ENCODE measurements at places on chromosomes 2 and 18.

DNA sequence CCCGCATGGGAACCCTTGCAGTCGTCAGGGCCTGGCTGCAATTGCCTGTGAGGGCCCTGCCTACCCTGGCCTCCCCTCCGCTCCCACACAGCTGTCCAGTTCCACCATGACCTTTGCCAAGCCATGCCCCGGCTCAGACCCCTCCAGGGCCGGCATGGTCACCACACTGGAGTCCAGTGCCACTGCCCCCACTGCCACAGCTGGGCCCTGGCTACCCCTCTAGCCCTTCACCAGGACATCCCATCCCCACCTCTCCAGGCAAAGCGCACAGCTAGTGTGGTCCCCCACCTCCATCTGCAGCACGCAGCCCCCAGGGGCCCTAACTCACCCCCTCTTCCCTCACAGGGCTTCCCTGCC is 70.3 kb upstream of the SMAD7 start:
- no peak for DNase-seq

DNA sequence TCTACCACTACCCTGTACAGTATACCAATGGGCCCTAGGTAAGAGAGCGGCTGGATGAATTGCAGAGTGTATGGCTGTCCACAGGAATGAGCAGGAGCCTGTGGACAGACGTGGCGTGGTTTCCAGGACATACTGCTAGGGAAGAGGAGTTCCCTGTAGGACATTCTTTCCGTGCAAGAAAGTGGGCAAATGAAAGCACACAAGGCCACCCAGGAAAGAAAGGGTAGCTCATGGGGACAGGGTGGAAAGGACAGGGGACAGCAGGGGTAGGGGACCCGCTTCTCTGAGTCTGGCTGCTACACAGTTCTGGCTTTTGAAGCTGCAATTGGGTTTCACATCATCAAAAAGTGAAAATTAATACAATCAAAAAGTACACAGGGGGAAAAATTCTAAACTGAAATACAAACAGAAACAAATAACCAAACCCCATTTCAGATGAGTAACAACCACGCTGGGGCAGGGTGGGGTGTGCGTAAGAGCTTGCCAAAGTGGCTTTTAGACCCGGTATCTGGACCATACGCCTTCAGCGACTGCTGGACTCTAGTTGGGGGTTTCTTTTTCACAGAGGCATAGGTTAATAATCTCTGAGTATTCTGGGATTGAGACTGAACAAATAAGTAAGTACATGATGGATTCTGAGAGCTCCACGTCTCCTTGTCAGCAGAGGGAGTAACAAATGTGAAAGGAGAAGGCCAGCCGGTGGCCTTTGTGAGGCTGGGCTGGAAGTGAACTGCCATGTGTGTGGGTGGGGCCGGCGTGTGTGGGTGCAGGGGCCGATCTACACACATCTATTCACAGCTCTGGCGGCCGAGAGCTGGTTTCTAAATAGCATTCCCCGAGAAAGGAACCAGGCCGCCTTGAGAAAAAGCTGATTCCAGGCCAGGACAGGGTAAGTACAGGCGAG is 84.0 kb downstream of the HDAC4 start:
- no peak for DNase-seq

GRCh38 chr2:23567161-23567756 is 182.3 kb downstream of the KLHL29 start:
- DNase-seq, result no peak

DNA sequence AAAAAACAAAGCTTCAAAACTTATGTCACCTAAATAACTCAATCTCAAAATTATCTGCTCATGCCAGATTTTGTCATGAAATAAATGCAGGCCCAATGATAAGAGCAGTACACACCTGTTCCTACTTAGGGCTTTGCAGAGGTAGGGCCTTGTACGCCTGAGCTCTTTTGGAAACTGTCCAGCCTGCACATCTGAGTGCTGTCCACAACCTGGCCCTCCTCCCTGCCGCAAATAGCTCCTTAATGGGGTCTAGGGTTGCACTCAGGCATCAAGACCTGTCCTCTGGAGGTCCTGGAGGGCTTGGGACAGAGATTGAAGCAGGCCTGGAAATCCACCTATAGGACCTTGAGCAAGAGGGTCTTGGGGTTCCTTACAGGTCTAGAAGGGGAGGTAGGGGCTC is 115.4 kb upstream of the CCDC195 start:
- no peak for DNase-seq

DNA sequence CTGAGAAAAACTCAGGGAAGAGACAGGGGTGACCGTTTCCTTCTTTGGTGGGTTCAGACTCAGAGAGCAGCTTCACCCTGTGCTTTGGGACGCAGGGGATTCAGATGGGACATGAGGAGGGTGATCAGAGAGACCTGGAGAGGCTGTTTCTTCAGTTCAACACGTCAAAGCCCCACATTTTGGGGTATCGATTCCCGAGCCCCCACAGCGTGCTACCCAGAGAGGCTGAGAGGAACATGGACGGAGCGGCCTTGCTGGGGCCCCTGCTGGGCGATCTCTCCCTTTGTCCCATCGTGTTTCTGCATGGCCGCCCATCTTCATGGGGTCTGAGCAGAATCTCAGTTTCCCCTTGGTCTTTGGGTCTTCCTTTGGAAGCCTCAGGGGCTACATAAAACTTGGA is 38.2 kb upstream of the PXDN start:
- DNase-seq, result no peak

GRCh38 chr18:10798727-10799550 is 273.1 kb downstream of the NAPG start:
- no peak for DNase-seq

DNA sequence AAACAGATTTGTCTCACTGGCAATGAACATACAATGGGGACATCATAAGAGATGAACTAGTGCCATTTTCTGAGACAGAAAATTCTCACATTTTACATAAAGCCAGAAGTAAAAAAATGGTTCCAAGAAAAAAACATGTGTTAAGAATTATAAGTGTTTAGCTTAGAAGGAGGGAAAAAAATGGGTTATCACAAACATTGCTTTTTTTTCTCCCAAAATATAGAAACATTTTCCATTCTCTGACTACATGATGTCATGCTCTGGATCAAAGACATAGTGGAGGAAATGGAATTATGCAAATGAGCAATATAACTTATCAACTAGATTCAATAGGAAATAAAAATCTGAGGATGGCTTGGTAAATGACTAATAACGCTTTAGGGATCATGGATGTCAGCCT is 49.8 kb downstream of the SPATS2L start:
- no peak for DNase-seq

- no peak for DNase-seq
Observed at GRCh38 chr2:160469164-160469563, 24.4 kb downstream of the RBMS1 start.

- DNase-seq, result no peak
Observed at GRCh38 chr2:106113361-106113966, 80.6 kb downstream of the UXS1 start.

DNA sequence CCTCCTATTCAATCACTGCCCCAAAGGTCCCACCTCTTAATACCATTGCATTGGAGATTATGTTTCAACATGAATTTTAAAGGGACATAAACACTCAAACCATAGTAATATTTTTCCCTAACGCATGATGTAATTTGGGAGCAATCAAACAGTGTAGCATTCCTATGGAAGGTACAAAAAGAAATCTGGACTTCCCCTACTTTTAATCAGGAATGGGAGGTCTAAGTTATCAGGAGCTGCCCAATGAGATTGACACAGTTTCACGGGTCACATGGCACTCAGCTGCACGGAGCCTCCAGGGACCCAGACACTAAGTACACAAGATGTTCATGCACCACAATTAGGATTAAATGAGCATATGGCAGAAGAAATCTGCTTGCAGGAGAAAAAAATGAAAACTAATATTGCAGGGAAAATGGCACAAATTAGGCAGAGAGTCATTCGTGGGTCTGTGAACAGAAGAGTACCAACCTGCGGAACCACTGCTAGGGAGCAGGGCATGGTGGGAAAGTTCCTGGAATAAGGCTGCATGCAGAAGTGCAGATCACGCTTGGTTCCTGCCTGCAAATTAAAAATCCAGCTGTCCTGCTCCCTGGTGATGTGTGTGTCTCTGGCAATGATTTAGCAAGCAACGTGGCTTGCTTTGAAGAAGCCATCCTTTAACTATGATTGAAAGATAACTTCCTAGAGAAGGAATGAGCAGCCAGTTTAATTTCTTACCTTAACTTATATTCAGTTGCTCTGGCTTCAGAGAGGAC is 326.6 kb upstream of the ID2 start:
- no peak for DNase-seq

GRCh38 chr2:159561786-159562185 is 54.6 kb downstream of the BAZ2B start:
- no peak for DNase-seq

DNA sequence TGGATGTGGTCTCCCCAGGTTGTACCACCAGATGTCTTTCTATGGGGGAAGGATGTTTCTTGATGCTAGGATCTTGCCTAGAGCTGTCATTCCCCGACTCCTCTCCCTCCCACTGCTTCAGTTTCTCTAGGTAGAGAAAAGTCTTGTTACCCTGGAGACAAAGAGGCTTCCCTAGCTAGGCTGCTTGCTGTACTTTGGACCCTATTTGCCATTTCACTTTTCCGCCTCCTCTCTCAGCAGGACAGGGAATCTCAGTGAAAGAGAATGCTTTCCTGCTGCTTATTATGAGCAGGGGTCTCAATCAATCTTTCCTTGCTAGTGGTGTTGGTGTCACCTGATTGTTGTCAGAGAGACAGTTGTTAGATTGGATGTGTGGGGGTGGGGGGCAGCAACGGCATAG is 818.8 kb upstream of the GYPC start:
- DNase-seq, result no peak

DNA sequence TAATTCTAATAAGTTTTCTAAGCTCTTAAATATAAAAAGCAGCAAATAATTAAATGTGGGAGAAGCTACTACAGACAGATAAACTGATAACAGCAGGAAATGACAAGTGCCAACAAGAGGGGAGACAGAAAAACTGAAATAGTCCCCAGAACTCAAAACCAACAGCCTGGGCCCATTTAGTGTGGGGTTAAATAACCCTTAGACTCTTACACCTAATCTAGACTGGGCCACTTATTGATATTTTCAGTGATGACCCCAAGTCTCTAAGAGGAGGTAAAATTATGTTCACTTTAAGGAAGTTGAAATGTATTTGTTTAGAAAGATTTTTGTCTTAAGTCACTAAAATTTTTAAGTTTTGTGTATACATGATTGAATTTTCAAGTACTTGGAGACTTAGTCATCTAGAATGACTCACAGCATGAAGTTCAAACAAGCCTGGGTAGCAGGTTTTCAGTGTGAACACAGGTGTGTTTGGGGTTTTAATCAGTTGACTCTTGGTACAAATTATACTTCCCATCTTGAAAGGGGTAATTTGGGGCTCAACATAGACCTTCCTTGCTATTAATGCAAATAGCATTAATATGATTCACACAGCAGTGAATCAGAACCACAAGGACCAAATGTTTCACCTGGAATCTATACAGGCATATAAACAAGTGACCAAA is 54.9 kb upstream of the MYO3B start:
- DNase-seq, result no peak

DNA sequence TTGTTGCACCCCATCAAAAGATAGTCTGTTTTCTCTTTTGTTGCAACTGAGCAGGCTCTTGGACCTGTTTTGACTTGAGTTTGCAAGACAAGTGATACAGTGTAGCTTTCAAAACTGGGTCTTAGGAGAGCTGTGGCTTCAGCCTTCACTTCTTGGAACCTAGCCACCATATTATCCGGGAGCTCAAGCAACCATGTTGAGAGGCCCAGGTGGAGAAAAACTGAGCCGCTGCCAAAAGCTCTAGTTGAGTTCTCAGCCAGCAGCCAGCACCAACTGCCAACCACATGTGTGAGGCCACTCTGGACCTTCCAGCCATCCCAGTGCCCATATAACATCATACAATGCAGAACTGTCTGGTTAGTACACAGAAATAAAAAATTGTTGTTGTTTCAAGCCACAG is 5.4 kb downstream of the CACNB4 start:
- no peak for DNase-seq

GRCh38 chr2:239459056-239459455 is 58.2 kb upstream of the HDAC4 start:
- no peak for DNase-seq

DNA sequence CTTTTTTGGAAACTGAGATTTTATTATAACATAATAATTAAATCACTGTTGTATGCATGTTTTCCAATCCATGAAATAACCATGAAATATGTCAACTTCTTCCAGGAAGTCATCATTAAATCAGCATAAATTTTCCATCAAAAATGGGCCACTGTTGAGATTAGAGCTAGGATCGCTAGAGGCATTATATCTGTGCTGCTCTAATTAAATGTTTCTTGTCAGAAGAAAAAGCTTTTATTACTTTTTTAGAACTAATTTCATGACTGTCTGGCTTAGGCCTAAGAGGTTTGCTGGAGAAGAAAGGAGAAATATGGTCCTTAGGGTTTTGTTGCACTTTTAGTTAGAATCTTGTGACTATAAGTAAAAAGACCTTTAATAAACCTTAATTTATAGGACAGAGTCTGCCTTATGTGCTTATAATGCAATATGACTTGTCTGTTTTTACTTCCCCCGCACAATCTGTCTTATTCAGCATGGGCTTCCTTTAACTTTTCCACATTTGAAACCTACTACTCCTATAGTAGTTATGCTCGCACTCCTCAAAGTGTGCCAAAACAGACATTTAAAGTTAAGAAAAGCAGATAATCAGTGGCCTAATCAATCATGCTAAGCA is 363.4 kb upstream of the GCFC2 start:
- no peak for DNase-seq

DNA sequence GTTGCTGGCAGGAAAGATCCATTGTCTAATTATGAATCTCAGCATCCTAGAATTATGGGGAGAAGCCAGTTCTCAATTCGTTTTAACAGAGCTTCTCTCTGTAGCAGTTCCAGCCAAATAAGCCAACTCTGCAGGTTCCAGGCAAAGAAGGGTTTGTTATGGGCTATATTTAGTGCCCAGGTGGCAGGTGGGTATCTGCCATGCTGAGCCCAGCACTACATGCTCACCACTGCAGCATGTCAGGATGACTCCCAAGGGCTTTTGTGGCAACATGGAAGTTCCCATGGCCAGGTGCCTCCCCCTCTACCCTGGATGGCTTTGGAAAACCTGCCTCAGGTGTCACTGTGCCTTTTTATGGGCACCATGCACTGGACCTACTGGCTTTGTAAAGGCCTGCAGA is 137.7 kb upstream of the MSH6 start:
- DNase-seq, result no peak

DNA sequence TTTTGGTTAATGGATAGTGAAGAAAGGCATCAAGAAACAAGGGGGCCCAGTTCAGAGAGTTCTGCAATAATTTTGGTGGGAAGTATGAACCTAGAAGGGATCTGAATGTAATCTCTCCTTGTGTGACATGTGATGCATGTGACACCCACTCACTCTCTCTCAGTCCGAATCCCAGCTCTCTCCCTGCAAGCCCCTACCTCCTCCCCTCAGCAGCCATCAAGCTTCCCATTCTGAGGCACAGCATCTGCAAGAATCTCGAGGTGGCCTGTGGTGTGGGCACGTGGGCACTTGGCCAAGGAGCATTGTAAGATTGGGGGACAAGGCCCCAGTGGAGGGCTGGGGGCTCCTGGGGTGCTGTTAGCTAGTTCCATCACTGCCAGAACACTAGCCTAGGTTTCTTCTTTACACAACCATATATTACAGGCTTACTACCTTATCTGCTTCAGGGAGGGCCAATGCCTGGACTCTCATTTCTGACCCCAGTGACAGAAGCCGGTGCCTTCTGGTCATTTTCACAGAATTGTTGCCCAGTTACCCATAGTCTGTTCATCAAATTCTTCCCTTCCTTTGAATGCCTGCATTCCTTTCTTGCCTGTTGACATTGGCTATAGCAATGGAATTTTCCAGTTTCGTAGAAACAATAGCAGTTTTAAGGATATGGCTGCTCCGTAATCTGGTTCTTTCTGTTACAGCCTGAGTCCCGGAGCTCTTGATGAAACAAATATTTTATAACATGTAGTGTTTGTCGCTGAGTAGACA is 13.3 kb upstream of the LCLAT1 start:
- no peak for DNase-seq

- no peak for DNase-seq
Observed at GRCh38 chr2:236910781-236911495, 174.8 kb upstream of the COPS8 start.
